ENCODE measurements at places on chromosomes 5 and 9.

- no peak for DNase-seq
Observed at GRCh38 chr5:41418220-41419031, 92.0 kb downstream of the PLCXD3 start.

GRCh38 chr9:31325778-31326177, 1058.7 kb upstream of the ACO1 start:
- DNase-seq: no peak

DNA sequence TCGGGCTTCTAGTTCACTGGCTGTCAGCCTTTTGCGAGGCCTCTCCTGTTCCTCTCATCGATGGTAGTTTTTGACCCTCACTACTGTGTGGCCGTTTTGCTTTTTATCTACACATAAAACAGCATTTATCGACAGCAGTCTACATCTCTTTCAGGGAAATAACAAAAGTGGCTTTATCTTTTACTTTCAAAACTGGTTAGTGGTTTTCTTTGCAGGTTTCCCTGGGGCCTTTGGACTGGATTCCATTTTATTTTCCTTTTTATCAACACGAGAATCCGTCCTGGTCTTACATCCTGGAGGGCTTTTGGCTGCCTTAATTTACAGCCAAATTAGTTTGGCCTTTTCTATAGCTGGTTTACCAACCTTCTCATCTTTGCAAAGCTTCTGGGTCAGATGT, 793 bp upstream of the PKD2L2 start:
- DNase-seq: no peak

GRCh38 chr9:5719100-5719926, 90.4 kb downstream of the RIC1 start:
- no peak for DNase-seq

DNA sequence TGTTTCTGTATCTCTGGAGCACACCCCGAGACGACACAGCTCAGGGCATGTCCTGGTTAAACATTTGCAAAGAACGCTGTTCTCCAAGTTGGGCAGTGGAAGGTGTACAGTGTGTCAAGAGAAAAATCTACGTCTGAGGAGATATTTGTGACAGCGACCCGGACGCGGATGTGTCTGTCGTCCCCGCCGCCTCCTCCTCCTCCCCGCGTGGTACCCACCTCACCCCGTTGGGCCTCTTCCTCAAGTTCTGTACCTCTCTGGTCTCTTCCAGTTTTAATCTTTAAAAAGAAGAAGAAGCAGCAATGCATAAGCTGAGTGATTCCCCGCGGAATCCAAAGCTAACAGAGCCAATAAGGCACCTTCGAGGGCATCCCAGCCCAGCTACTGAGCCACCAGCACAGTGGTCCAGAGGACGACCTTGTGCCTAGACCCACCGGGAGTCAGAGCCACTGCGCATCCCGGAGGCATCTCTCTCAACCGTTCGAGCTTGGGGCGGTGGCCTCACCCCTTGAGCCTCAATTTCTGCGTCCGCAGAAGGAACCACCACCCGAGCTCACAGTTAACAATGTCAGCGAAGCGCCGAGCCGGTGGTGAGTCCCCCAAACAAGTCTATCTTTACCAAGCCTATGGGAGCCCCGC, 467 bp downstream of the C9orf78 start:
- DNase-seq: no peak

DNA sequence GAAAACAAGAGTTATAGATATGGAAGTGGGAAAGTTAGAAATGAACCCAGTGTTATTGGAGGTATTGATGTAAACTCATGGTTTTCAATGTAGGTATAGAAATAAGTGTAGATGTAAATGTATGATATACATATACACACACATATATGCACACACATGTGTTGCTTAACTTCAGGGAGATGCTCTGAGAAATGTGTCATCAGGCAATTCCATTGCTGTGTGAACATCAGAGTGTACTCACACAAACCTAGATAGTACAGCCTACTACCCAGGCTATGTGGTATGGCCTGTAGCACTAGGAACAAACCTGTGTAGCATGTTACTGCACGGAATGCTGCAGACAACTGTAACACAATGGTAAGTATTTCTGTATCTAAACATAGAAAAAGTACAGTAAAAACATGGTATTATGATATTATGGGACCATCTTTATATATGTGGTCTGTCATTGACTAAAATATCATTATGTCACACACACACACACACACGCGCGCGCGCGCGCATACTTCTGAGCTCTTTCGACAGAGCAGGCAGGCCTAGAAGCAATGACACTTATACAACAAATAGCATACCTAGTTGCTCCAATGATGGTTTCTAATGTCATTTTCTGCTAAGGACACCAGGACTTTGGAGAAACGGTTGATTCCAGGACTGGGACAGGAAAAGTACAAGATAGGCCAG, 86.6 kb downstream of the MACROH2A1 start:
- DNase-seq: no peak

- no peak for DNase-seq
Observed at GRCh38 chr9:95880021-95880690, 4.7 kb downstream of the ERCC6L2 start.

GRCh38 chr5:54516051-54516655, 1.4 kb upstream of the SNX18 start:
- no peak for DNase-seq

DNA sequence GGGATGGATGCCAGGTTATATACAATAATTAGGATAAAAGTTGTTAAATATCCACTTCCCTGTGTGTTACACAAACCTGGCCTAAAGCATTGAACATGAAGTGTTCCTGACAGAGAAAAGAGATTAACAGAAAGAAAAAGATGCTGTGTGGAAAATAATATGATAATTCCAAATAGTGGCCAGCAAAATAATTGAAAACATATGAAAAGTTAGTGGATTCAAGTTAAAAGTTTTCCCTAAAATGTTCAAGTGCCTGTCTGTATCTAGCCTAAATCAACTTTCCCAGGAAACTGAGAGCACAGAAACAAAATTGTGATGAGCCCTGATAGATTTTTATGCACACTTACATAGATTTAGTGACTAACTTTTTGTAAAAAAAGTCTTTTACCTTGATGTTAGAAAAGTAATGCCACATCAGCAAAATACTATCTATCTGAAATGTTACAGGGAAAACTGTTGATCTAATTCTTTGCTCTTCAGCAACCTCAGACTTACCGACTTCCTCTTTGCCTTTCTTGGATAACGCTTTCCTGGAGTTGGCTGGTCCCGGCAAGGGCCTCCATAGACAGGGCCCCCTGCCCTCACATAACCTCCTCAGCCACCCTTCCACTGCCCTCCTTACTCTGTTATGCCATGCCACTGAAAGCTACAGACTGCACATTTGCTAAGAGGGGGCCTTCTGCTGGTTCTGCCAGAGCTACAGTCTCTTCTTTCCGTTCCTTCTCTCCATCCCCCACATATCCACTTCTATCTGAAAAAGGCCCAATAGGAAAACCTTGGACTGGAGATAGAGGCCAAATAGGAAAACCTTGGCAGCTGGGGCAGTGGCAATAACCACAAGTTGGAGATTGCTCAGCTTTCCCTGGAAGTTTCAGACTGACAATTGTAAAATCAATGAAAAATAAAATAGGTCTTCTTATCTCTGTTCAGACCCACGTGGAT, 44.4 kb downstream of the ZNF474 start:
- no peak for DNase-seq

GRCh38 chr5:168073991-168074800, 217.2 kb upstream of the WWC1 start:
- DNase-seq: no peak

- no peak for DNase-seq
Observed at GRCh38 chr9:97046228-97046627, 7.3 kb upstream of the CTSV start.

- DNase-seq: no peak
Observed at GRCh38 chr9:34087370-34087769, 38.7 kb upstream of the UBAP2 start.

DNA sequence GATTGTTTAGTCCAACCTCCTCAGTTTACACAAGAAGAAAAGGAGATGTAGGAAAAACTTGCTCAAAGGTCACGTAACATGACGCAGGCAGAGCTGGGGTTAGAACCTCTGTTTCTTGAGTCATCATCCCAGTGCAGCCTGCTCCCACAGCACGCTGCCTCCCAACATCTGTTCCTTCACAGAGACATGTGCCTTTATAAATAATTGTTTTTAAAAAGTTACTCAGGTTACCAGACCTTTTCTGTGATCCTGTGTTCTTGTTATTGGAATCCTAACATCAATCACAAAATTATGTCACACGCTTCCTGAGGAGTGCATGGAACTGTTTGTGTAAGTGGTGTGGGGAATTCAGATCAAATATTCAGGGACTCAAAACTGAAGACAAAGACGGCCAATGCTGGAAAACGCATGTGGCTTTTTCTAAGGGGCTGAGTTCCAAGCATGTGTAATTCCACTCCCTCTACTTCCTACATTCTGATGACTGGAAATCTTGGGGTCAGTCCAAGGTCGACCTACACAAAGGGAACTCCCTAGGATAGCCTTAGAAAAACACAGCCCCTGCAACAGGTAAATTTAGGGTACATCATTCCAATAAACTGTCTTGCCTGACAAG, 184.3 kb downstream of the TSSK1B start:
- DNase-seq: no peak

GRCh38 chr9:23117616-23118015, 671.0 kb downstream of the DMRTA1 start:
- DNase-seq: no peak

GRCh38 chr9:19922476-19923118, 133.8 kb upstream of the SLC24A2 start:
- no peak for DNase-seq

GRCh38 chr9:137454145-137454596, 5.0 kb downstream of the NSMF start:
- DNase-seq: no peak

DNA sequence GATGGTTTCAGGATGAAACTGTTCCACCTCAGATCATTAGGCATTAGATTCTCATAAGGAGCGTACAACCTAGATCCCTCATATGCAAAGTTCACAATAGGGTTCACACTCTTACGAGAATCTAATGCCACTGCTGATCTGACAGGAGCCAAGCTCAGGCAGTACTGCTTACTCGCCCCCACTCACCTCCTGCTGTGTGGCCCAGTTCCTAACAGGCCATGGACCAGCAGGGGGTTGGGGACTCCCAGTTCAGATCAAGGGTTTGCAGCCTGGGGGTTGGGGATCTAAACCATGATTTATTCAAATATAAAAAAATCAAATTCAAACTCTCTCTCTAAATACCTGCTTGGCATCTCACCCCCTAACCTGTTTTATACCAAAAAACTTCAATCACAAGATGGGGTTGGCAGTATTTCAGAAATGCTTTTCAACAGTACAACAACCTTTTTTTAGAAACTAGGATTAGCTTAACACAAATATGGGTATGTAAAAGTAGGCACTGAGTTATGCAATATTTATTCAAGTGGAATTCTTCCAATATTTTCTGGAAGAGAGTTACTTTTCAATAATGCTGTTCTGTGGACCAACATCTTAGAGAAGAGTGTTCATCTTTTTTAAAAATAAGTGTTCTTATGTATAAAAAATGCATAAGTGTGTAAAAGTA, 30.1 kb upstream of the SLC12A2 start:
- no peak for DNase-seq

DNA sequence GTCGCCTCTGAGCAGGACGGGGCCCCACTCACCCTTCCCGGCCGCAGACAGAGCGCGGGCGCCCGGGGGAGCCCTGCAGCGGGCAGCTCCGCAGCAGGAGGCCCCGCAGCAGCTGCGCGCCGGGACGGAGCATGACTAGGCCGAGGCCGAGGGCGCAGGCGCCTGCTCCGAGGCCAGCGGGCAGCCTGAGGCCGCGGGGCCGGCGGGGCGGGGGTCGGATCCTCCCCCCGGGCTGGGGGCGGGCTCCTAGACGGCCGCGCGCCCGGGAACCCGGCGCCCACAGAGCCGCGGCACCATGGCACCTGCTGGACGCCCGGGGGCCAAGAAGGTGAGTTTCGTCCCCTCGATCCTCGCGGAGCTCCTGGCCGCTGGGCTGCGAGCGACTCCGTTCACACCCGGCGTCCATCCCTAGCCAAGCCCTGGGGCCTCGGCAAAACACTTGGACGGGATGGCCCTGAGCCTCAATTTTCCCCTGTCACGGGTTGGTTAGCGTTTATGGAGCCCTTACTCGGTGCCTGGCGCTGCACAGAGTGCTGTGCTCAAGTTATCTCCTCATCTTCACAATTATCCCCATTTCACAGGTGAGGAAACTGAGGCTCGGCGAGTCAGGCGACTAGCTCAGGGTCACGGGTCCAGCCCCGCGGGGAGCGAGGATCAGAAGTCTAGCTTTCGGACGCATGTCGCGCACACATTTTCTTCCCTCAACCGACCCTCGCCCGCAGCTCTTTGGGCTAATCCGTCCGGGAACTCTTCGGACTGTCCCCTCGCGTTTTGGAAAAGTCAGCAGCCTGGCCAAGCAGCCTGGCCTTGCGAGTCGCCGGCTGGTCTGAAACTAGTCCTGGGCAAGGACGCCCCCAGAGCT, at the start of the genes BHMT2 and DMGDH:
BHMT2 (plus strand) TSS at position 280 of the 862 bp plus-strand sequence; CDS start at position 296, 16 bp downstream.
DMGDH (minus strand) TSS at position 187 of the 862 bp plus-strand sequence; CDS start at position 133, 54 bp downstream.
- DNase-seq: no peak

DNA sequence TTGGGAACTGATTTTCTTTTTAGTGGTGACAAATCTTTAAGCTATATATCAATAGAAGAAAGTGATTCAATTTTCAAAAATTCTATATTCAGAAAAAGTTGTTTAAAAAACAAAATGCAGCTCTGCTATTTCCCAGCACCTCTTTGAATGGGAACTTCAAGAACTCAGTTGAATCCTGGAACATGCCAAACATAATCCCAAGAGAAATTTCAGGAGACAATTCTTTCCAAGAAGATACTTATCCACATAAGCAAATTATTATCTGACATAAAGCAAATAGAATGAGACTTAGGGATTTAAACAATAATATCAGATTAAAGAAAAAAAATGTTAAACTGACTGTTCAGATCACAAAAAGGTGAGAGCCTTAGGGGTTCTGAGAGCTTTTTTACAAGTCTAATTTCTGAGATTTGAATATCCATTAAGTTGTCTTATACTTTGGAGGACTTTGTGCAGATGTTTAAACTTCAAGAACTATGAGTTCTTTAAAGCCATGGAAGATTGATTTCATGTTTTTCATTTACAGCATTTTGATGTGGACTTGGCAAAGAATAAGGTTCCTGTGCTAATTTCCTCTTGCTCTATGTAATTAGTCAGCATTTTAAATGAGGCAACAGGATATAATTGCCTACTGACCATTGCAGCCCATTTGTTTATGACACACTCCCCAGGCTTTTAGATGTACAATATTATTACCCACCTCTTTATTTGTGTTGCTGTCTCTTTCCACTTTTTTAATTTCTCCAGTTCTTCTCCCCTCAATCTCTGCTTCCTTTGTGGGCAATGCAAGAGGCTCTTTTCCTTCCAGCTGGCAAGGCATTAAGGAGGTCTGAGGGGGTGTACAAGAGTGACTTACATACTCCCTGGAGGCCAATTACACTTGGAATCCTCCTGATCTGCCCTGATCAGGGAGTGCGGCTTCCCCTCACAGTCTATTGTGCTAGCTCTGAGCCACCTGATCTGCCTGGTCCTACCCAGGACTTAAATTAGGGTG, 419.1 kb downstream of the NR2F1-AS1 start:
- no peak for DNase-seq

GRCh38 chr9:24045150-24045549, 219.1 kb upstream of the ELAVL2 start:
- DNase-seq: no peak

DNA sequence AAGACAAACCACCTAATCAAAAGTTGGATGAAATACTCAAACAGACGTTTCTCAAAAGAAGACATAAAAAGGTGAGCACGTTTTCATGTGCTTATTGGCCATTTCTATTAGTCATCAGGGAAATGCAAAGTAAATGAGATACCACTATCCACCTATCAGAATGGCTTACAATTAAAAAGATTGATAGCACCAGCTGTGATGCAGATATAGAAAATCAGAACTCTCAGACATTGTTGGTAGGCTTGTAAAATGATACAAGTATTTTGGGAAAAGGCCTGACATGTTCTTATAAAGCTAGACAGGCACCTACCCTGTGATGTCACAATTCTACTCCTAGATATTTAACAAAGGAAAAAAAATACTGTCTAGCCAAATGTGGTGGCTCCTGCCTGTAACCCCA, 44.0 kb upstream of the SLC30A5 start:
- no peak for DNase-seq
